ENCODE measurements at places on chromosomes 1 and 21. TPM values are rescaled to one million over a fixed set of nuclear protein-coding genes. Genes with fewer than 3 reads are reported as not detected.

- no peak overlapping the region for H3K4me3 ChIP-seq
- H3K27ac ChIP-seq = no peak overlapping the region
- DNase-seq = no peak
- no peaks in the 10 kb centered on the region for H3K36me3 ChIP-seq
- H3K27me3 ChIP-seq = no peaks in the 10 kb centered on the region
Measured at GRCh38 chr1:224996266-224996665, 66.8 kb downstream of the DNAH14 start.

GRCh38 chr1:220189750-220190347 lies 82.4 kb downstream of the RAB3GAP2 start:
- H3K27ac ChIP-seq = no peak overlapping the region
- H3K27me3 ChIP-seq = no peaks in the 10 kb centered on the region
- H3K4me1 ChIP-seq = no peaks in the 10 kb centered on the region
- peaks cover 87% of the 10 kb centered on the region for H3K36me3 ChIP-seq
- no peak for DNase-seq

DNA sequence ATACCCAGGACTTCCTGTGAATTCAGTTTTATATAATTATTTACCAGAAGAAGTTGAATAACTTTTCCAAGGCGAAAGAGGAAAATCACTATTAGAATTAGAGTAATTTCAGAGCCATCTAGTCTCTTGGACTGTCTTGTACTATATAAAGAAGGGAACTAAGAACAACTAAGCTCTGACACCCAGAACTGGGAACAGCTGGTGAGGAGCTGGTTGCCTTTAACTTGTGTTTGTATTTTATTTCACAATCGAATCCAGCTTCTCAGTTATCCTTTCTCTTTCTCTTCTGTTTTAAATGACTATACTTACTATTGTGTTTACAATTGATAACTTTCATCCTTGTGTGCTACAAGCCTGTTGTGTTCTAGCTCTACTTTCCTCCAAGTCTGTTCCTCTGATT lies 8.4 kb downstream of the SNX27 start:
- no peak overlapping the region for H3K4me3 ChIP-seq
- H3K36me3 ChIP-seq = peaks cover 3% of the 10 kb centered on the region

DNA sequence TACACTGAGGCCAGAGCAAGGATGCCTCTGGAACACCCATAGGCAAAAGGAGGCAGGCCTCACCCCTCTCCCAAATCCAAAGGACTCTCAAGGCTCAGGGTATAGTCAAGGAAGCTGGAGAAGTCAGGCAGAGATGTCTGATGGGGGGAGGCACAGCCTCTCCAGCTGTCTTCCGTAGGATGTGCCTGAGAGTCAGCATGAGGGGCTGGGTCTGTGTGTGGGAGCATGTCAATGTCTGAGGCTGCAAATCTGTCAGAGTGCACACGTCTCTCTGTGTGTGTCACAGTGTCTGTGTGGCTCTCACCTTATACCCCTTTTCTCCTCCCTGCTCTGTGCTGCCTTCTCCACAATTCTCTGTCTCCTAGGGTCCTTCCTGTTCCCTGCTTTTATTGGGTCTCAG lies 4.0 kb downstream of the HPCAL4 start:
- H3K36me3 ChIP-seq = no peaks in the 10 kb centered on the region
- H3K27ac ChIP-seq = no peak overlapping the region
- H3K4me3 ChIP-seq = no peak overlapping the region

- no peak overlapping the region for H3K27ac ChIP-seq
- H3K27me3 ChIP-seq = no peaks in the 10 kb centered on the region
- no peak for DNase-seq
- H3K36me3 ChIP-seq = no peaks in the 10 kb centered on the region
- H3K4me1 ChIP-seq = peaks cover 57% of the 10 kb centered on the region
- no peak overlapping the region for H3K4me3 ChIP-seq
Measured at GRCh38 chr1:13754510-13755103, 54.6 kb downstream of the PRDM2 start.

DNA sequence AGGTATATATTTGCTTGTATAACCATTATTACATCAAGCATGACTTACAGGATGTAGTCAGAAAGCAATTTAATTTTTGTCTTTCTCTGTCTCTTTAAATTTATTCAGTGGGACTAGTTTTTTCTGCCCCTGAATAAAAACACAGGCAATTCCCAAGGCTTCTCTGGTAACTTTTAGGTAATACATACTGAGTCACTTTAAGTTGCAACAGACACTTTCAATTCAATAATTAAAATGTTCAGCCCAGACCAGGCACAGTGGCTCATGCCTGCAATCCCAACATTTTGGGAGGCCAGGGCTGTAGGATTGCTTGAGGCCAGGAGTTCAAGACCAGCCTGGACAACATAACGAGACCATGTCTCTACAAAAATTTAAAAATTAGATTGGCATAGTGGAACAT lies 12.3 kb downstream of the SLC44A3 start:
- H3K4me3 ChIP-seq = no peak overlapping the region
- DNase-seq = no peak
- no peaks in the 10 kb centered on the region for H3K36me3 ChIP-seq
- H3K27me3 ChIP-seq = no peaks in the 10 kb centered on the region
- H3K4me1 ChIP-seq = no peaks in the 10 kb centered on the region
- no peak overlapping the region for H3K27ac ChIP-seq

DNA sequence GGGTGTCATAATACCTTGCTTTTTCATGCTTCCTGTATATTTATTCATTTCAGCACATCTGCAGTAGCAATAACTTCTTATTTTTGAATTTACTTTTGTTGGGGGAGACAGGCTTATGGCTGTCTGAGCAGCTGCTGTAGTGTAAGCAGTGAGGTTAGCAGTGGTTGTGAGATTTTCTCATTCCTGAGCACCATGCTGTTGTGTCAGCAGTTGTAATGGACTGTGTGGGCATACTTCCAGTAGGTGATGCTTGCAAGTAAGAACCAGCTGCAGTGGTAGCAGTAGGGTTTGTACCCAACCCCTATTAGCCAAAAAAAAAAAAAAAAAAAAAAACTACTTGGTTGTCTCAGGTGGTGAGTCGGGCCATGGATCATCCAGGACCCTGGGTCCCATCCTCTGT lies 311.6 kb downstream of the NUF2 start:
- no peaks in the 10 kb centered on the region for H3K27me3 ChIP-seq
- H3K4me1 ChIP-seq = no peaks in the 10 kb centered on the region
- no peaks in the 10 kb centered on the region for H3K36me3 ChIP-seq
- DNase-seq = no peak
- H3K4me3 ChIP-seq = no peak overlapping the region
- no peak overlapping the region for H3K27ac ChIP-seq

DNA sequence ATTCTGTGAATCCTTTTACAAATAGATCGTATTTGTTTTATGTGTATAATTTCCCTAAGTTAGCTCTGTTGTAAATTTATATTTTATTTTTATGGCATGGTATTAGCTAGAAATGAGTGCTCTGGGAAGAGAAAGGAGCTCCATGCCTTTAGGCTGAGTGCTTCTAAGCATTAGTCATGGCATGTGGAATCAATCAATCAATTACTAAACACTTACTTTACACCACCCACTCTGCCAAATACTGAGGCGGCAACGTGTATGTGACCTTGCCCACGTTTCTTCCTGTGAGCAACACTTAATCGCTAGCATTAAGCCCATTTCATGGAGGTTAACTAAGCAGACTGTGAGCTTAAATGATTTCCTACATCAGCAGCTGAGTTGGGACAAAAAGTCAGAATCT lies 7.2 kb upstream of the BECN2 start:
- no peak overlapping the region for H3K4me3 ChIP-seq
- no peaks in the 10 kb centered on the region for H3K27me3 ChIP-seq
- no peak overlapping the region for H3K27ac ChIP-seq
- no peaks in the 10 kb centered on the region for H3K4me1 ChIP-seq
- H3K36me3 ChIP-seq = no peaks in the 10 kb centered on the region

DNA sequence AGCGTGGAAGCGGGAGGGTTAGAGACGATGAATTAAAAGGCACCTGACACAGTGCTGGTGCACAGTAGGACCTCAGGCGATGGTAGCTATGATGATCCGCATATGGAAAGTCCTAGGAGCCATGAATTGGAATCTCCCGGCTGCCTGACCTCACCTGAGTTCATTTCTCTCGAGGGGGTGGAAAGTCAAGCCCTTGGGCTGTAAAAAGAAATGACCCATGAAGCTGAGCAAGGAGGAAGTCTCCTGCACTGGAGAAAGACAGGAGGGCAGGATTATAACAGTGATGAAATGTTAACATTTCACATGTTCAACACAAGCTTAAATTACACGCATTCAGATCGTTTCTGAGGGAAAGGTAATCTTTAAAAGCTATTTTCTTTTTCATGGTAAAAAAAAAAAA lies 481.2 kb downstream of the MATN1 start:
- no peak overlapping the region for H3K4me3 ChIP-seq
- peaks cover 14% of the 10 kb centered on the region for H3K27me3 ChIP-seq
- no peak overlapping the region for H3K27ac ChIP-seq
- peak; percentile 18 for DNase-seq
- H3K4me1 ChIP-seq = no peaks in the 10 kb centered on the region

DNA sequence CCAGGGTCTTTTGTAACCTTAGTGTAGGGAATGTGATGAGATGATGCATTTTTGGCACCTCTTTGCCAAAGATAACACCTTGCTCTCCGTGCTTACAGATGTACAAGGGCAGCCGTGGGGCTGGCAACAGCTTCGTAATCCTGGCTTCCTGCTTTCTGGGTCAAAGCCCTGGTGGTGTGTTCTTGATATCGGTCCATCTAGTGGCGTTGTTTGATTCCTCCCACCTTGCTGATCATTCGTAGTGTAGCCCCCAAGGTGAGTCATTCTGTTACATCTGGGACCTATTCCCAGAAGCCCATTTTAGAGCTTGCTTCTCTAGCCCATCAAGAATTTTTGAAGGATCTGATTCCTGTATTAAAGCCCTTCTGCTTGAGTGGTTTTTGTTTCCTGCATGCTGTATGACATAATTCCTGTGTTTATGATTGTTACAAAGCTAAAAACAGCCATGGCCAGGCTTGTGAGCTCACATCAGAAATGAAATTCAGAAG lies 7.0 kb upstream of the CCT8 start:
- peaks cover 8% of the 10 kb centered on the region for H3K4me1 ChIP-seq
- no peak overlapping the region for H3K4me3 ChIP-seq
- DNase-seq = no peak
- no peaks in the 10 kb centered on the region for H3K36me3 ChIP-seq
- no peaks in the 10 kb centered on the region for H3K27me3 ChIP-seq

DNA sequence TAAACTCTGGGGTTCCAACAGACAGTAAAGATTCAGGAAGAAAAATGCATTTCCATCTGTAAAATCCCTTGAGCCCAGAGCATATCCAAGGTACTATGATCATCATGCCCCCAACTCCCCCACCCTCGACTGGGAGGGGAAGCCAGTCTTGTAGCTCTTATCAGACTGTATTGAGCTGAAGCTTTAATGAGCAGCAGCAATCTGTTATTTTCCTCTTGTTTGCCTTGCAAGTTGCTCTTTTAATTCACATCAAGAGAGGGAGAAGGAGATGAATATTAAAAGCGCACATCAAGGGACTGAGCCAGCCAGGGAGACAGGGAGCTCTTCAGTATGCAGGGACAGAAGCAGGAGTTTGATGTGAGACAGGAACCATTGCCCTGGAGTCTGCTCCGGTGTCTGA lies 52.5 kb upstream of the KCNA3 start:
- no peaks in the 10 kb centered on the region for H3K4me1 ChIP-seq
- DNase-seq = no peak
- no peaks in the 10 kb centered on the region for H3K27me3 ChIP-seq
- no peak overlapping the region for H3K4me3 ChIP-seq

- DNase-seq = no peak
- no peaks in the 10 kb centered on the region for H3K27me3 ChIP-seq
- H3K4me3 ChIP-seq = no peak overlapping the region
- H3K36me3 ChIP-seq = no peaks in the 10 kb centered on the region
- peak overlapping the region; percentile 42 for H3K27ac ChIP-seq
Measured at GRCh38 chr1:237146241-237146640, 104.3 kb downstream of the RYR2 start.

- no peaks in the 10 kb centered on the region for H3K27me3 ChIP-seq
- H3K4me3 ChIP-seq = peak overlapping the region; percentile 14
- H3K27ac ChIP-seq = peak overlapping the region; percentile 95
- DNase-seq = peak; percentile 91
Measured at GRCh38 chr1:156129687-156130577, 15.4 kb downstream of the LMNA start.

DNA sequence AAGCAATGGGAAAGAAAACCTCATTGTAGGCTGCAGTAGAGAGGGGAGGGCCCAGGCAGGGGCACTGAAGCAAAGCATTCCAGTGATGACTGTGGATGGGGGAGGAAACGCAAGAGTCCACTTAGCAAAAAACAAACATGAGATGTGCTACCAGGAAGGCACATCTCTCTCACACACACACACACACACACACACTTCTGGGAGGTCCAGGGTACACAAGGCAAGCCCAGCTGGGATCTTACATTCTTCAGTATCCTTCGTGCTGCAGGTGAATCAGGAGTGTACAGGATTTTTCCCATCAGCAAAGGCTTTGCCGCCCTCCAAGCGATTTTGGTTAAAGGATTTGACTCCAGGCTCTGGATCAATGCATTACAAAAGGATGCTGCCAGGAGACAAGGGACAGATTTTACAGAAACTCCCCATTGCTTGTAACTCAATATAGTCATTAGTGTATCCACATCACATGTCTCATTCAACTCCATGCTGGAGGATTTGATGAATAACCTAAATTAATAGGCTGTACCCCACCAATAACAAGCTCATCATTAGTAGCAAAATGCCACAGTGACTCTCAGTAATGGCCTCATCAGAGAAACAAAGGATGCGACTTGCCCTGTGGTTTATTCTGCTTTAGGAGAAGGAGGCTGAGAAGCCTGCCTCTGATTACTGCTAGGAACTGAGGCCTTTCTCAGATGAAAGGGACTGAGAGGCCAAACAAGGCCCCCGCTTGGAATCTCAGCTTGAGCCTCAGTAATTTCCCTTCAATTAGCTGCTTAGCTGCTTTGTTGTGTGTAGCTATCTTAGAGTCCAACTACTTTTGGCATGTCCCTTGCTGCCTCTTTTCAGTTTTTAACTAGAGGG lies 41.6 kb downstream of the ABCA4 start:
- H3K4me1 ChIP-seq = no peaks in the 10 kb centered on the region
- DNase-seq = no peak

The PTAFR gene
- 31.6 TPM for total RNA-seq

The RBM11 gene
- 1.7 TPM for total RNA-seq

The NTMT2 gene
- not detected for total RNA-seq

The ZC3H11A gene
- 84.5 TPM for total RNA-seq

The RGS13 gene
- 4.7 TPM for total RNA-seq

The OPRD1 gene
- total RNA-seq = not detected

The ACTL8 gene
- total RNA-seq = not detected

The MFAP2 gene
- total RNA-seq = 14.8 TPM

The JAM2 gene
- total RNA-seq = 38.6 TPM

The PRR9 gene
- total RNA-seq = not detected

All from upper lobe of right lung (tissue), 1 donor.